ENCODE measurements at places on chromosomes 16 and 17.
A peak's percentile ranks its signal among the peaks of the same experiment; 100 is the strongest.

- no peak for DNase-seq
Observed at GRCh38 chr16:65446427-65446826, 324.6 kb upstream of the CDH11 start.

GRCh38 chr17:67431249-67432015, 54.4 kb downstream of the PITPNC1 start:
- DNase-seq: no peak

DNA sequence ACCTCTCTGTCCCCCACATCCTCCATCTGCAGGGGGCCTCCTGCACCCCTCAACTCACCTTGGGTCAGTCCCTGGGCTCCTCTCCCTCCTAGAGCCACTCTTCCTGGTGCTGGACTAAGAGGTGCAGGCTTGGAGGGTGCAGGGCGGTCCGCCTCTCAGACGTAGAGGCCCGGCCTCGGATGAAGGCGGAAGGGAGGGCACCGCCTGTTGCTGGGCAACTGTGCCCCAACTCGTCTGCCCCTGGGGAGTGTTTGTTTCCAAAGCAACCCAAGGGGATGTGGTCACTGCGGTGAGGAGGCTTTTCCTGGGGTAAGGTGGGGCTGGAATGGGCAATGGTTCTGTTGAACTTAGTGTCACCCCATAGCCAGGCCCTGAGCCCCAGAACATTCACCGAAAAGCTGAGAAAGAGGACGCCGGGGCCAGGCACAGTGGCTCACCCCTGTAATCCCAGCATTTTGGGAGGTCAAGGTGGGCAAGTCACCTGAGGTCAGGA, at the start of gene C16orf54:
C16orf54 (minus strand) TSS at position 138 of the 493 bp plus-strand sequence. CDS start 1,039 bp downstream, outside the sequence.
- DNase-seq: peak; percentile 89

DNA sequence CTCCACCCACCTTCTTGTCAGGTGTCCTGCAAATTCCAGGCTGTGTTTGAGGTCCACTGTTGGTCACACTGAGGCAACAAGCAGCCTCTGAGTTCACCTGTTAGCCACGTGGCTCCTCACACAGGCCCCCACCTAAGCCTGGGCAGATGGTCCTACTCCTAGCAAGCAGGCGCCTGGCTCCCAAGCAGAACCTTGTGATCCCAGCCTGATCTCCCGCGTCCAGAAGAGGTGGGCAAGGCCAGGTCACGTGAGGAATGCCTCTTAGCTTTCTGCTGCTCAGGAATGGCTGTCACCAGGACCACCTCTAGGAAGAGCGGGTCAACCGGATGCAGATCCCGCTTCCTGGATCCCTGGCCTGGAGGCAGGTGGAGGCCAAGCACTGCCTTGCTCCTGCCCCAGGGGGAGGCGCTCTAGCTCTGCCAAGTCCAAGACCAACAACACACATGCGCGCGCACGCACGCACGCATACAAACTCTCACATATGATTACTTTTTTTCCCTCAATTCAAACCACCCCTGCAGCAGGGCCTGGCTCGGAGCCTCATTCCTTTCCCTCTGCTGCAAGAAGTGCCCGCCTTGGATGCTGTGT, 9.5 kb downstream of the CYB561 start:
- no peak for DNase-seq

DNA sequence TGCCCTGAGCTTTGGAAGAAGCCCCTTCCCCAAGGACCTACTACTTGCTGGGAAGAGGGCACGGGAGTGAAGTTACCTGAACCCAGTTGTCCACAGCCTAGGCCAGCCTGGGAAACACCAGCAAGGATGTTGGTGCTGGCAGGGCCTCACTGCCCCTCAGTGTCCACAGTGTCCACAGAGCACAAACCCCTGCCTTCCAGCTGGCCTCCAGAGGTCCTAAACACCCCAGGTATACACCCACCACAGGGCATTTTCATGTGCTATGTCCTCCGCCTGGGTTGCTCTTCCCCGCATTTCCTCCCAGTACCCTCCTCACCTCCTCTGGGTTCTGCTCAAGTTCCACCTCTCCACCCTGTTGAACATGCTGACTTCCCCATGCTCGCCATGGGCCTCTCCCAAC, 4.2 kb upstream of the PEMT start:
- no peak for DNase-seq

- DNase-seq: no peak
Observed at GRCh38 chr16:12410837-12411490, 392.7 kb downstream of the CPPED1 start.

- no peak for DNase-seq
Observed at GRCh38 chr17:77651988-77652387, 306.5 kb upstream of the TNRC6C start.

DNA sequence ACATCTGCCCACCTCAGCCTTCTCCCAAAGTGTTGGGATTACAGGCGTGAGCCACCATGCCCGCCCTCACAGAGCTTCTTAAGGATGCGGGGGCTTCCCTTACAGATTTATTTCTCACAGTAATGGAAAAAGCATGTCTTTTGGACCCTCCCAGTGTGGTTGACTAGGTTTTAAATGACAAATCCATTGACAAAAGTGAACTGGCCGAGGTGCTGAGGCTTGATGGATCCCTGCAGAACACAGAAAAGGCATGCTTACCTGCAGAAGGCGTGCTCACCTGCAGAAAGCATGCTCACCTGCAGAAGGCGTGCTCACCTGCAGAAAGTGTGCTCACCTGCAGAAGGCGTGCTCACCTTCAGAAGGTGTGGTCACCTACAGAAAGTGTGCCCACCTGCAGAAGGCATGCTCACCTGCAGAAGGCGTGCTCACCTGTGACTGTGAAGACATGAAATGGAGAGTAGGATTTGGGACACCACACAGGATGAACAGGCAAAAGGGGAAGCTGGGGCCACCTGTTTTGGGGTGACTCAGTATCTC, 15.1 kb upstream of the BBS2 start:
- no peak for DNase-seq
